Osteocyte (in vitro differentiated cells): ENCODE measurements at places on chromosomes 6 and 20.

- peak; percentile 83 for DNase-seq
Measured at GRCh38 chr6:170178561-170179477, 112.1 kb downstream of the DLL1 start.

- no peak for DNase-seq
Measured at GRCh38 chr20:1430004-1430451, 36.6 kb downstream of the NSFL1C start.

DNA sequence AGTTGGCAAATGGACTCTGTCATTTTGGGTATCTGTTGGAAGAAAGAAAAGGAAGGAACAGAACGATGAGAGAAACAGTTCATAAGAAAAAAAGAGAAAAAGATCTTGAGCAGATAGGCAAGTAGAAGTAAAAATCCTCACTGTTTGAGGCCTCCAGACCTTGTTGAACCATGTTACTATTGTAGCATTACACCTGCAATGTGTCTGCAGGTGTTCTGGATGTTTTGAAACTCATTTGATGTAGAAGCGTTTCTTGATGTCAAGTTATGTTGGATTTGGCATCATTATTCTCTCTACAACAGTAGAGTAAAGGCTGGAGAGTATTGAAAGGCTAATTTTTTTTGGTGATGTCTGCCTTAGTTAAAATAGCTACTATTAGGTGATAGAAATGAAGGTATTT lies 108.7 kb downstream of the CARMIL1 start:
- DNase-seq = no peak

DNA sequence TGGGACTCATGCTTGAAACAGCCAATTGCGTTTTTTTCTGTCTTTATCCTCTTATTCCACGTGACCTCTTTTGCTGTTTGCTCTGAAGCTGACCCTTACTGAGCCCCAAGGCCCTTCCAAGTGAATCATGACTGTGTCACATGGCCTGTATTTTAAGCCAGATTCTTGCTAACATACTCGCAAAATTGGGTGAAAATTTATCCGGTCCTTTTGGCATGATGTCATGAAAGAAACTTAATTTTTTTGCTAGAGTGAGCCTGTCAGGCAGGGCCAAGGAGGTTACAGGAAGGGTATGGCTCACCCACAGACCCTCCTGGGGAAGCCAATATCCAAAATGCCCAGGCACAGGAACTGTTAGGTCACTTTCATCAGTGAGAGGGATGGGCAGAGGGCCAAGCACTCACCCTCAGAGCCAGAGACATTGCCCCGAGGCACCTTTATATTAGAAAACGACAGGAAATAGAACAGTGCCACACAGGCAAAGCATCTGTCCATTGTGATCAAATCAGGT lies 296.7 kb downstream of the CDH26 start:
- no peak for DNase-seq

GRCh38 chr6:33123732-33124524 lies 48.1 kb downstream of the HLA-DPB1 start:
- DNase-seq = no peak

DNA sequence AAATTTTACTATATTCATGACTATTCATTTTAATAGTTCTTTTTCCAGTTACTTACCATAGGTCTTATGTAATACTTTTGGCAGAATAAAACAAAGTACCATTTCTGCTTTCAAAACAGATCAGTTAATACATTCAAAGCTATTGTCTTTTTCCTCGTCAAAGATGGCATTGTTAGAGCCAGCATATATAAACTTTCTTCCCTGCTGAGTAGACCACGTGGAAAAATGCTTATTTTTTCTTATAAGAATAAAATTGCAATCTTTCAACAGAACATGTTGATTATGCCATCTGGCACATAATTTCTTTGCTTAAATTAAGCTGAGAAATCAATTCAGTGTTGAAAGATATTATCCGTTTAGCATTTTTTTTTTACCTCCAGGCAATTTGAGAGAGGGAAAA lies 34.9 kb upstream of the EXOC2 start:
- DNase-seq = no peak
